ENCODE measurements at places on chromosomes 7 and 10.

GRCh38 chr10:7111561-7111960 is 299.3 kb downstream of the SFMBT2 start:
- DNase-seq: no peak

DNA sequence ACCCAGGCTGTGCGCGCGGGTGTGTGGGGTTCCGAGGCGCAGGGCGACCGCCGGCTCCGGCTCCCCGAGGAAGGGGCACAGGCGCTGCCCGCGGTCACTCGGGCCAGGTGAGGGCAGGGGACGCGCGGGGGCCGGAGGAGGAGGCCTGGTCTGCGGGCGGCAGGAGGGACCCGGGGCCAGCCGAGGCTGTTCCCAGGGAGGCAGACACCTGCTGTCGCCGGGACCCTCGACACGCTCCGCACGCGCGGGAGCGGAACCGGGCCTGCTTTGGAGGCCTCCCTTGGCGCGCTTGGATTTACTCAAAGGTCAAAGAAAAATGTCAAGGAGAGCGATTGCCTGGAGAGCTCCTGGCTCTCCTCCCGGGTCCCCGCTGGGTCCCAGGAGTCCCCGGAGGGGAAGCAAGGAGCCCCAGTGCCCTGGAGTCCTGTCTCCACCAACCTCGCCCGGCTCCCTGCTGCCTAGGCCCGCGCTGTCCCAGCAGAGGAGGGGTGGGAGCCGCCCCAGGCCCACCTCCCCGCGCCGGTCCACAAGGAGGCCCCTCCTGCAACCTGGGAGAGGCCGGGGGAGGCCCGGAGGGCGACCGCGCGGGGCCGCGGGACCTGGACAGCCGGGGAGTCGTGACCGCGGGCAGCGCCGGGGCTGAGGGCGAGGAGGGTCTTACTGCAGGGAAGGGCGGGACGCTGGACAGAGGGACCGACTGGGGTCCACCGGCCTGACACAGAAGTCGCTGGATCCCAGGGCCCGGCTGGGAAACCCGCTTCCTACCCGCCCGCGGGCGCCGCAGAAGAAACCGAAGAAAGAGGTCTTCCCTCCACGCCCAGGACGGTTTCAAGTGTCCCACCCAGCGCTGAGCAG is 348.9 kb downstream of the DNAJB6 start:
- DNase-seq: no peak

GRCh38 chr10:86775870-86776180 is 19.4 kb downstream of the BMPR1A start:
- no peak for DNase-seq

GRCh38 chr7:100167912-100168323 is 499 bp downstream of the GAL3ST4 start:
- DNase-seq: no peak

- no peak for DNase-seq
These were observed 61.8 kb upstream of the DOCK1 start for GRCh38 chr10:126843299-126843934.

DNA sequence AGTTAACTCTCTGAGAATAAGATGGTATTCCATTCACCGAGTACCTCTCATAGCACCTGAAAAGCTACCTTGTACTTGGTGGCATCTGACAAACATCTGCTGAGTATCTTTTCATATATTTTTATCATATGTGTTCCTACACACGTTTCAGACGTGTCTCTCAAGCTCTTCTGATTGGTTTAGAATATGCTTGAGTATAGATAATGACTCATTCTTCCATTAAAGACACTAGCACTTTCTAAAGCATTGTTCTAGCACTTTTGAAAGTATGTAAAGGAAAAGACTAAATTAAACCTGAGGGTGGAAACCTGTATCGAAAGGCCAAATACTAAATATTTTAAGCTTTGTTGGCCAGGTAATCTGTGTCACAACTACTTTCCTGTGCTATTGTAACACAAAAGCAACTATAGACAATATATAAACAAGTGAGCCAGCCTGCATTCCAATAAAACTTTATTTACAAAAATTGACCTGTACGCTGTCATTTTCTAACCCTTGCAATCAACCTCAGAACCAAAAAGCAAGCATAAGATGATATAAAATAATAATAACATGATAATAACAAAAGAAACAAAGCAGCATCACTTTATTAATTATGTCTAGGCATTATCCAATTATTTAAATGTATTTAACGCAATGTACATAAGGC is 95.3 kb downstream of the DGKI start:
- no peak for DNase-seq

- DNase-seq: no peak
These were observed 3.8 kb downstream of the AHCYL2 start for GRCh38 chr7:129228633-129229032.

DNA sequence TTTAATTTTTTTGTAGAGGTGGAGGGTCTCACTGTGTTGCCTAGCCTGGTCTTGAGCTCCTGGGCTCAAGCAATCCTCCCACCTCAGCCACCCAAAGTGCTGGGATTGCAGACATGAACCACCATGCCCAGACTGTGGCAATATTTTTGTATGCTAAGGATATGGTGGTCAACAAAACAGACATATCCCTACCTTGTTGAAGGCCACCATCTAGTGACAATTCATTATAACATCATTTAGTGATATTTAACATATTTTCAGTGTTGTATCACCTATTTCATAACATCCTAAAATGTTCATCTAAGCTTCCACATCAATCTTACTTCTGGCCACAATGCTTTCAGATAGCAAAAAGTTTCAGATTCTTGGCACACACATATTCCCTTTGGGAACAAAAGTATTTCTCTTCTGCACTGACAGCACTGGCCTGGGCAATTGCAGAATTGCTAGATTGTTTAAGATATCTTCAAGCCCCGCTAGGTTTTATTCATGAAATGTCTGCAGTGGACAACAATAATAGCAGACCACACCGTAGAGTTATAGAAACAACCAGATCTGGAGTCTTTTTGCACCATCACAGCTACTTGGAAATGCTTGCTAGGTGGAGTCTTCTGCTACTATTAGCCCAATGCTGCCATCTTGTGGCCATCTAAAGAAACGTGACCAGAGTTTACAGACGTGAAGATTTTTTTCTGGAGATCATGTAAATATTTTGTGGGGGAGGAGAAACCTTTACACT is 58.4 kb downstream of the DNAJC12 start:
- peak; percentile 44 for DNase-seq

GRCh38 chr10:110802551-110803238 is 69.0 kb upstream of the PDCD4 start:
- no peak for DNase-seq

- DNase-seq: no peak
These were observed 31.0 kb downstream of the TACR2 start for GRCh38 chr10:69385454-69386350.

- no peak for DNase-seq
These were observed 415.1 kb downstream of the CCSER2 start for GRCh38 chr10:84743483-84743882.

DNA sequence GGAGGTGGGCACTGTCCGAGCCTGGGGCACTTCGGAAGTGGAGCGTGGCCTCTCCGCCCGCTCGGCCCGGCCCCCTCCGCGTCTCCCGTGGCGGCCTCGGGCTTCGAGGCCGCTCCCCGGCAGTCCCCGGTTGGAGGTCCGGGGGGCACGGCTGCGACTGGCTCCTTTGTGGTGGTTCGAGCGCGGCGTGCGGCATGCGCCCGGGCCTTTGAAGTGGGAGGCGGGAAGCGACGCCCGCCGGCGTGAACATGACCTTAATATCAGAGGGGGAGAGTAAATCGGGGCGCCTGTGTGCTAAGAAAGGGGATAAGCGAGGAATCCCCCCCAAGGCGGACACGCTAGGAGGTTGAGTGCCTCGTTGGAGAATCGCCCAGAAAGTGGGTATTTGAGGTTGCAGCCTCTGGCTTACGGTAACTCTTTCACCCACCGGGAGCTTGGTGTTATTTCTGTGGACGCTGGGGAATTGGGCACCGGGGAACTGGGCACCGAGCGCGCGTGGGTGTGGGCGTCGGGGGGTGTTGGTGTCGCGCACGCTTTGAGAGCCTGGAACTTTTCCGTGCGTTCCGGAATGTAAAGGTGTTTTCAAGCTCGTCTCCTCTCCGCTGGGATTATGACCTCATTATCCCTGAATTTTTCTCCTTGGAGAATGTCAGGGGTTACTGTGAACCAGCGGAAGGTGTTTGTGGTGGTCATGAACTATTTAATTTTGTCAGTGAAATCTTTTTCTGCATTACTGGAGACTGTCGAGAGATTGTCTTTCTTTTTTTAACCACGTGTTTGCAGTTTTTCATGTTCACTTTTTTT is 660 bp downstream of the SUV39H2 start:
- no peak for DNase-seq

- DNase-seq: no peak
These were observed 122.9 kb downstream of the NPY start for GRCh38 chr7:24406789-24407299.

DNA sequence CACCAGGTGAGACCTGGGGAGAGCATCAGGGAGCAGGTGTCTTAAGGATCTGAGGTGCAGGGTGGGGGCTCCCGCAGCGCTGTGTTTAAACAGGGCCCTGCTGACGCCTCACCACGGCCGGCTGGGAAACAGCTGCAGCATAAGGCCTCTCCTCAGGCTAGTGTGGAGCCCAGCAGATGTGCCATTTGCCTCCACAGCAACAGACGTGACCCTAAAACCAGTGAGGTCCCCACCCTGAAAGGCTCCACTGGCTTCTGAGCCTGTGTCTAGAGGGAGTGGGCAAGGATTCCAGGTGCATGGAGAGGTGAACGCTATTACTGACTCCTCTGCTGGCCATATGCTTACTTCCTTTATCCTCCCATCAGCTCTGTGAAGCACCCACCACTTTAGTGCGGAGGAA is 47.8 kb downstream of the SYPL1 start:
- DNase-seq: no peak

GRCh38 chr10:71608819-71609768 is 110.5 kb downstream of the C10orf105 start:
- DNase-seq: peak; percentile 26

DNA sequence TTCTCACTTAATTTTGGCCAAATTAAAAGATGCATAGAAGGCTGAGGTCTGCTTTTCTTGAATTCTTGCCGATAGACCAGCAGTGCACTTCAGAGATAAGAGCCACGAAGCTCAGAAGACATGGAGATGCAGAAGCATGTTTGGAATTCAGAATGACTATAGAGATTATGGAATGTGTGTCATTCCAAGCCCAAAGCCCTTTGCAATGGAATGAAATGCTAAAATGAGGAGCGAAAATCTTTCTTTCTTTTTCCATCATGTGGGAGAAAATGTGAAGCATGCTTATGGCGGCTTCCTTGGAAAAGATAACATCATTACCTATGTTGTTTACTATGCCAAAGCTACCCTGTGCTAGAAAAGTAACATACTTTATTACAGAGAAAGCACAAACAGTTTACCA is 257.0 kb upstream of the RNF32 start:
- no peak for DNase-seq

DNA sequence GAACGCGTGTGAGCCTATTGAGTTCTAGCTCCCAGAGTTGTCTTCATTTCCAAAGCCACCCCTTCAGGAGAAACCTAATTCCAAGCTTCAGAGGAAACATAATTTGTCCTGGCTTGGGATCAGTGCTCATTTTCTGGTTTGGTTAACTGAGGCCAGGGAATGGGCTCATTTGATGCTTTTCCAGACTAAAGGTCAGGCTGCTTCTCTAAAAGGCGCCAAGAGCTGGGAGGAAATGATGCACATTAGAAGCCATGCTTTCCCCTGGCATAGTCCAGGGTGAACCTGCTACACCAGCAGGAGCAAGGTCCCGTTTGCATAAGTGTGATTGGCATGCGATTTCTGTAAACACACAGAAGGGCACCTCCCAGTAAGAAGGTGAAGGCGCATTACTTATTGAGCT is 435.0 kb downstream of the GALNT17 start:
- DNase-seq: no peak

DNA sequence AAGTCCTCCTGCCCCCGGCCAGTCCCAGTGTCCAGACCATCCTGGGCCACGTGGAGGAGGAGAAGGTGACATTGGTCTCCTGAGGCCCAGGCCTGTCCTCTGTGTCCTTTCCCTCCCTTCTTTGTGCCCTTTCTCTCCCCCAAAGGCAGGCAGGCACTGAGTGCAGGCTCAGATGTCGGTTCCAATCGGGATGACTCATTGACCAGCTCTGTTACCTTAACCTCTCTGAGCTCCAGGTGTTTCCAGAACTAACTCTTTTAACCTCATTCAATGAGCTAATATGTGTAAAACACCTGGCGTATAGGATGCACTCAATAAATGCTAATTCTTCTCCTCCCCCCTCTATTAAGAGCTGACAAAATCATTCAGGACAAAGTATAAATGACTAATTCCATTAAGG is 25.7 kb downstream of the MACROH2A2 start:
- no peak for DNase-seq

DNA sequence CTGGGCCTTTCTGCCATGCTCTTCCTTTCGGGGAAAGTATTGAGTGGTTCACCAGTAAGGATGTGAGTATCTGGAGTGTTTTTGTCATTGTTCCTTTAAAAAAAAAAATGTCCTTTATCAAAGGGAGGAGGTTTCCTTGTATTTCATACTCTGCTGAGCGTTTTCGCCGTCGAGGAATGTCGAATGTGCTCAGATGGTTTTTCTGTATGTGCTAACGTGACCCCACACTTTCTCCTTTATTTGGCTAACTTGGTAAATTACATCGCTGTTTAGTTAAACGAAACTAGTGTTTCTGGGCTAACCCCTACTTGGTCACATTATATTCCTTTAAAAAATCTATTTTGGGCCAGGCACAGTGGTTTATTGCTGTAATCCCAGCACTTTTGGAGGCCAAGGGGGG is 45.9 kb downstream of the INPP5A start:
- DNase-seq: no peak

GRCh38 chr7:27961255-27961654 is 219.3 kb downstream of the JAZF1 start:
- DNase-seq: no peak

DNA sequence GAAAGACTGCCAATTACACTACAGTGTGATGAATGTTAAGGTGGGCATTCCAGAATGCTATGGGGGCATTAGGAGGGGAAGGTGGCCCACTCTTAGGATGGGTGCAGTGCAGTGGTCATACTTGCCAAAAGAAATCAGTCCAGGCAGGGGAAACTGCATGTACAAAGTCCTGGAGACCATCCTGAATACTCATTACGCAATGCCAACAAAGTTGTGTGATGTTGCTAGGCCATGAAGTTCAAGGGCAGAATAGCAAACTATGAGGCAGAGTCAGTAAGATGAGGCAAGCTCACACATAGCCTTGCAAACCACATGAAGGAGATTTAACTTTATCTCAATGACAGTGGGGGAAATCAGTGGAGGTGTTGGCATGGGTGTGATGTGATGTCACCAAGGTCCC is 49.8 kb upstream of the SLC35B4 start:
- no peak for DNase-seq

GRCh38 chr10:8437896-8438295 is 383.4 kb downstream of the GATA3 start:
- DNase-seq: no peak

All from stimulated activated CD8-positive, alpha-beta memory T cell treated with anti-CD3 and anti-CD28 coated beads, Interleukin-4, amount 100 ng/mL, for 1 hour (primary cell).